Activated naive CD8-positive, alpha-beta T cell treated with anti-CD3 and anti-CD28 coated beads, Interleukin-2, amount 50 U/mL, for 24 hours (primary cell): ENCODE measurements at places on chromosomes 13 and 19.
A peak's percentile ranks its signal among the peaks of the same experiment; 100 is the strongest.

DNA sequence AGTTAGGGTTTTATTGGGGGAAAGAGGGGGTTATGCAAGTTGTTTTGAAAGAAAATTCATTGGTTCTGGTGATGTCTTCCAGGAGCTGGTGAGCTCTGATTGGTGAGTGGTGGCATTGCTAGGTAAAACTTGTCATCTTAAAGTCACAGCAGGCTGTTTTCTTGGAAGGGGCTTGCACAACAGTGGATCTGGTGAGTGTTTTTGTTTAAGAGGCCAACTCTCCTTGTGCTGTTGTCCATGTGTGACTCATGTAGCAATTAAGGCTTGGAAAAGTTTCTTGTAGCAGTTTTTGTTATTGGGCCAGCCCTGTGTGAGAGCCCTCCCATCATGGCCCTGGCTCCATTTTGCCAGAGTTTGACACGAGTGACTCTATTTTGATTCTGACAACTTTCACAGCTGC, 109.4 kb downstream of the RFC3 start:
- no peaks in the 10 kb centered on the region for H3K36me3 ChIP-seq
- H3K4me1 ChIP-seq, result no peaks in the 10 kb centered on the region
- H3K27ac ChIP-seq, result no peak overlapping the region
- no peak for DNase-seq
- H3K4me3 ChIP-seq, result no peak overlapping the region

DNA sequence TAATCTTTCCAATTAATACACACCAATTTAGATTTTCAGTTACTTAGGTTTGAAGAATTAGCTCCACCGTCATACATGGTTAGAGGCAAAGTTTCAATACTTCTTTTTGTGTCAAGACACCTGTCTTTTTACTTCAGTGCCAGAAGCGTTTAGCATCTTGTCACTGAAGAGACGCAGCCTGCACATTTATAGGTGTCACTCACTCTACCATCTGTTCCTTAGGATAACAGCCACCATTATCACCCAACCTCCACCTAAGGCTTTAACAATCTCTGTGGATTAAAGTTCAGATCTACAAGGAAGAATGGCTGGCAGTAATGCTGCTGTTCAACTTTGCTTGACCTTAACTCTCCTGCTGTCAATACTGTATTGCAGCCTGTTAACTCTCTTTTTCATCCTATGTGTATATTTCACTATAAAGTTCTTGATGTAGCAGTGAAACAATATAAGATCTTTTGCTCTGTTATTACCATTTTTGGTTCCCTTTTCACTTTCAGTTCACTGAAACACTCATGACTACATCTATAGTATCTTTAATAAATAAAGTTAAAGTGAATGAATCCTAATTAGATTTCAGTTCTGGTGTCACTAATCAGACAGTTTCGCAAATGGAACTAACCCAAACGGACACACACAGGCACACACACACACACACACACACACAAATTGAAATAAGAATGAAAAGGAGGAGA, 435.6 kb downstream of the PCDH9 start:
- no peaks in the 10 kb centered on the region for H3K27me3 ChIP-seq
- no peak overlapping the region for H3K27ac ChIP-seq
- H3K4me3 ChIP-seq, result no peak overlapping the region
- no peaks in the 10 kb centered on the region for H3K4me1 ChIP-seq
- DNase-seq, result no peak

GRCh38 chr19:6412447-6413091, 12.0 kb downstream of the KHSRP start:
- no peaks in the 10 kb centered on the region for H3K4me1 ChIP-seq
- H3K36me3 ChIP-seq, result peaks cover 12% of the 10 kb centered on the region
- H3K4me3 ChIP-seq, result no peak overlapping the region

- peaks cover 10% of the 10 kb centered on the region for H3K4me1 ChIP-seq
- DNase-seq, result no peak
- peaks cover 3% of the 10 kb centered on the region for H3K27me3 ChIP-seq
- no peak overlapping the region for H3K4me3 ChIP-seq
- no peak overlapping the region for H3K27ac ChIP-seq
Measured at GRCh38 chr13:26485786-26486185, 71.7 kb upstream of the WASF3 start.

- H3K4me1 ChIP-seq, result no peaks in the 10 kb centered on the region
- no peak overlapping the region for H3K27ac ChIP-seq
- no peak for DNase-seq
- no peak overlapping the region for H3K4me3 ChIP-seq
- no peaks in the 10 kb centered on the region for H3K27me3 ChIP-seq
- H3K36me3 ChIP-seq, result no peaks in the 10 kb centered on the region
Measured at GRCh38 chr13:98260357-98261164, 83.5 kb upstream of the RNF113B start.

GRCh38 chr13:113995051-113995601, 21.2 kb upstream of the C13orf46 start:
- no peaks in the 10 kb centered on the region for H3K27me3 ChIP-seq
- H3K36me3 ChIP-seq, result peaks cover 20% of the 10 kb centered on the region
- H3K27ac ChIP-seq, result no peak overlapping the region
- DNase-seq, result no peak

GRCh38 chr13:24606486-24607170, 73.6 kb upstream of the ATP12A start:
- no peaks in the 10 kb centered on the region for H3K27me3 ChIP-seq
- H3K4me3 ChIP-seq, result no peak overlapping the region
- H3K4me1 ChIP-seq, result peaks cover 38% of the 10 kb centered on the region
- peaks cover 12% of the 10 kb centered on the region for H3K36me3 ChIP-seq

GRCh38 chr13:95258619-95259194, 42.5 kb downstream of the ABCC4 start:
- no peak overlapping the region for H3K4me3 ChIP-seq
- H3K27me3 ChIP-seq, result no peaks in the 10 kb centered on the region
- H3K4me1 ChIP-seq, result peaks cover 7% of the 10 kb centered on the region
- no peak overlapping the region for H3K27ac ChIP-seq
- DNase-seq, result no peak
- H3K36me3 ChIP-seq, result peaks cover 16% of the 10 kb centered on the region

DNA sequence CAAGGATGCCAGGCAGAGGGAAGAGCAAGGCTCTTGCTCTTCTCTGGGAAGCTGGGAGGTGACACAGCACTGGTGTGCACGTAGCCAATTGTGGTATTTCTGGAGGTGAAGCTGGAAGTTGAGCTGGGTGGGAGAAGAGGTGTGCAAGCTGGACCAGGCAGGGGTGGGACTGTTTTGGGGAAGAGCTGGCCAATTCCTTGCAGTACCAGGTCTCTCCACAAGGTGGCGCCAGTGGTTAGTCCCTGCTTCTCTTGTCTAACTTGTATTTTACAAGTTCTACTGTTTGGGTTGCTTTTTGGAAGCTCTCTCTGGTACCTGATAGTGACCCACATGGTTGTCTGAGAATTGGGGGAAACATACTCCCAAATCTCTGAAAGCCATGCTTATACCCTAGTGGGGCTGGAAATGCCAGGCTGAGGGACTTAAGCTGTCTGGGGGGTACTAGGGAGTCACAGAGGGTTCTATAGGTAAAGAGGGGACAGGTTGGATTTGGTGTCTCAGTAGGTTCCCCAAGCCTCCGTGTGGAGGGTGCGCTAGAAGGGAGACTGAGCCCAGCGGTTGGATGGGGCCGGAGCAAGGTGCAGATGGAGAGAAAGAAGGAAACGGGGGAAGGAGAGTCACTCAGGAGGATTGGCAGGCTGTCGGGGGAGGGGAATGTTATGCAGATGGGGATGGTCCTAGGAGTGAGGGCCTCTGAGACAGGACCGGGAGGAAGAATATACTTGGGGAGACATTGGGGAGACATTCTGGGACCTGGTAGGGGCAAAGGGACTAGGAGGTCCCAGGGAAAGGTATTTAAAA, 3.0 kb downstream of the HPN start:
- H3K4me1 ChIP-seq, result peaks cover 21% of the 10 kb centered on the region
- H3K27me3 ChIP-seq, result peaks cover 8% of the 10 kb centered on the region
- no peak overlapping the region for H3K27ac ChIP-seq
- DNase-seq, result peak; percentile 73

DNA sequence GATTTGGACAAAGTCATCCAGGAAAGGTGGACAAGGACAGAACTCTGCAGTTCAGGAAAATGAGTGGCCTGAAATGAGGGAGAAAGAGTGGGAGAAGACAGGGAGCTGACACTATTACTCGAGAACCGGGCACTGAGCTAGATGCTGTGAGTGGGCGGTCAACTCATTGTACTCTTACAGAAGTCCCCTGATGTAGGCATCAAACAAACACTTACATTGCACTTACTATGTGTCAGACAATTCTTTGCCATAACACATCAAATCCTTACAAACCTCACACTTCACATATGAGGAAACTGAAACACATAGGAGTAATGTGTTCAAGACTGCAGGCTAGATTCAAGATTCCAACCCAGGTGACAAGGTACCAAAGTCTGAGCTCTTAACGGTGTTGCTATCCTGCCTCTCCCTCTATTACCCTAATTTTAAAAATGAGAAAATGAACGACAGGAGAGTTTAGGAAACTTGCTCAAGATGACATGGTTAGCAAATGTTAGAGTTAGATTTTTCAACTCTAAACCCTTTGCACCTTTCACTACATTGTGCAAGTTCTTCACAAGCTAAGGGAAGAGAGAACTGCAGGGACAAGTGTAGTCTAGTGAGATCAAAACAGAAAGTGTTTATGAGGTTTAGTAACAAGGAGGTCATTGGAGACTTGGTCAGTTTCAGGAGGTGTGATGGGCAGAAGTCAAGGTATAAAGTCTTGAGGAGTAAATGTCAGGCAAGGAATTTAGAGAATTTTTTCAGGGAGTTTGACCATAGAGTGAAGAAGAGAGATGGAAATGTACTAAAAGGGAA, 4.9 kb upstream of the MEDAG start:
- H3K27ac ChIP-seq, result no peak overlapping the region
- H3K4me1 ChIP-seq, result peaks cover 20% of the 10 kb centered on the region
- H3K36me3 ChIP-seq, result no peaks in the 10 kb centered on the region
- H3K4me3 ChIP-seq, result no peak overlapping the region
- no peak for DNase-seq
- H3K27me3 ChIP-seq, result peaks cover 61% of the 10 kb centered on the region

DNA sequence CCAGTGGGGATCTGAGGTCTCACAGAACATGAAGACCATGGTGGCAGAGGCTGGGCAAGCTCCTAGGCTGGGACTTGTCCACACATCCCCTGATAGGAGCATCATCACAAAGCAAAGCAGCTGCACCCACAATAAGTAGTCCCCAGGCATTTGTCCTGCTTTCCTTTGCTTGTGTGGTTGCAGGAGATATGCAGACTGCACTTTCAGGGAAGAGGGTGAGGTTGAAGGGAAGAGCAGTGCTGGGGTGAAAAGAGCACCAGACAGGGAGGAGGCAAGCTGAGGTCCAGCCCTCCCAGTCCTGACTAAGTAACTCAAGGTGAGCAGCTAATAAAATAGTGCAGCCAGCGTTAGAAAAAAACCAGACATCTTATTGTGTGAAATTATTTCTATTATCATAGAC, 383.6 kb downstream of the UQCRFS1 start:
- H3K27ac ChIP-seq, result no peak overlapping the region
- DNase-seq, result no peak
- H3K36me3 ChIP-seq, result no peaks in the 10 kb centered on the region

GRCh38 chr19:13995878-13996765, 10.0 kb downstream of the RFX1 start:
- DNase-seq, result no peak
- no peak overlapping the region for H3K4me3 ChIP-seq
- peaks cover 23% of the 10 kb centered on the region for H3K36me3 ChIP-seq
- H3K27ac ChIP-seq, result no peak overlapping the region
- H3K27me3 ChIP-seq, result no peaks in the 10 kb centered on the region

DNA sequence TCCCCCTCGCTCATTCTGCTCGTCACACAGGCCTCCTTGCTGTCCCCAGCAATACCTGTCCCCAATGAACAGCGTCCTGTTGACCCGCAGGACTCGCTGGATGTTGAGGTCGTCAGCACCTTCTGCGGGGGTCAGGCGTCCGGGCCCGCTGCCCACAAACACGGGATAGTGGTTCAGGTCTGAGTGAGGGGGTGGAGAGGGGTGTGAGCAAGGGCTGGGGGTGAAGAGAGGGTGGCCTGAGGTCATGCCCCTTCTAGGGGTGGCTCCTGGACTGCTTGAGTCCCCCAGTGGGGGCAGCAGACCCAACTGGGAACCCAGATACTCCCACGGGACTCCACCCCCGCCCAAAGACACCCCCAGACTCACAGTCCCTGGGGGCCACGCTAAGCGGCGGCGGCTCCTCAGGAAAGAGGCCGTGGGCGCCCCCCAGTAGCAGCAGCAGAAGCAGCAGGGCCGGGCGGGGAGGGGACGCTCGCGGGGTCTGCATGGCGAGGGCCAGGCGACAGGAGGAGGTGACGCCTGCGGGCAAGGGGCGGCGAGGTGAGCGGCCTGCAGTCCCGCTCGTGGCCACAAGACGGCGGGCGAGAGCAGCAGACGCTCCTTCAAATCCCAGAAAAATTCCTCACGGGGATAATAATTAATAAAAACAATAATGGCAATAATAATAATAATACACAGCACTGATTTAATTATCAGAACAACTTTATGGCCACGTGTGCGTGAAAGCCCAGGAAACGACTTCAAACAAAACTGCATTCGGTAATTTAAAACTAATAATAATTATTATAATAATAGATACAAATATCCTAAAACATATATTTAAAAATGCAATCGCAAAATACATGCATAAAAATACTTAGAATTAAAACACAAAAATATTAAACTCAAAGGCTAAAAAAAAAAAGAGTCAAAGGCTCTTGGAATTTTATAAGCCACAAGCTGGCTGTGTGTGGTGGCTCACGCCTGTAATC, 1.2 kb downstream of the SEMA6B start:
- no peak overlapping the region for H3K27ac ChIP-seq
- H3K4me3 ChIP-seq, result no peak overlapping the region
- no peaks in the 10 kb centered on the region for H3K27me3 ChIP-seq
- H3K4me1 ChIP-seq, result no peaks in the 10 kb centered on the region
- peak; percentile 52 for DNase-seq

DNA sequence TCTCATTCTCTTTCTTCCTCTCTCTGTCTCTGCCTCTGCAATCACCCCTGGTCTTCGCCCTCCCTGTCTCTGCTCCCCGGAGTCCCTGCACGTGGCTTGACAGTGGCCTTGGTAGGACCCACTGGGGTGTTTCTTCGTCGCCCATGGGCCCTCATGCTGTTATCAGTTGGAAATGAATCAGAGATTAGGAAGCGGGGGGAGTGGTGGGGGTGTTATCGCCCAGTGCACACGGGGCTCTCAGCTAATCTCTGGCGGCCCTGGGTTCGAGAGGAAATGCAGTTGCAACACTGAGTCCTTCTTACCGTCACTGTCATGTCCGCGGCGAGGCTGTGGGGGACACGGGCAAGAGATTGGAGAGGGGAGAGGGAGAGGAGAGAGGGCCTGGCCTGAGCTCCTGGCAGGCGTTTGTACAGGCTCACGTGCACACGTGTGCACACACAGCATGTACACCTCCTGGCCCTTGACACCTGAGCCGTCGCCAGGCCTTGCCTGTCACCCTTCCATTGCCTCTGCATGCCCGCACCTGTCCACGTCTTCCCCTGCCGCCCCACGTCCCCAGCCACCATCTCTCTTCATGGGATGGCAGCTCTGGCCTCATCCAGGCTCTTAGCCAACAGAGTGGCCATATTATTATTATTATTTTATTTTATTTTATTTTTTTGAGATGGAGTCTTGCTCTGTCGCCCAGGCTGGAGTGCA, 37.8 kb upstream of the SLC7A10 start:
- peaks cover 12% of the 10 kb centered on the region for H3K4me1 ChIP-seq
- DNase-seq, result no peak
- no peak overlapping the region for H3K27ac ChIP-seq
- peaks cover 23% of the 10 kb centered on the region for H3K27me3 ChIP-seq
- H3K36me3 ChIP-seq, result no peaks in the 10 kb centered on the region
